NCI-H2171 treated with DMSO at 0.1 percent for 48 hours (cell line): ENCODE measurements at places on chromosomes 3 and 15.
A peak's percentile ranks its signal among the peaks of the same experiment; 100 is the strongest.

DNA sequence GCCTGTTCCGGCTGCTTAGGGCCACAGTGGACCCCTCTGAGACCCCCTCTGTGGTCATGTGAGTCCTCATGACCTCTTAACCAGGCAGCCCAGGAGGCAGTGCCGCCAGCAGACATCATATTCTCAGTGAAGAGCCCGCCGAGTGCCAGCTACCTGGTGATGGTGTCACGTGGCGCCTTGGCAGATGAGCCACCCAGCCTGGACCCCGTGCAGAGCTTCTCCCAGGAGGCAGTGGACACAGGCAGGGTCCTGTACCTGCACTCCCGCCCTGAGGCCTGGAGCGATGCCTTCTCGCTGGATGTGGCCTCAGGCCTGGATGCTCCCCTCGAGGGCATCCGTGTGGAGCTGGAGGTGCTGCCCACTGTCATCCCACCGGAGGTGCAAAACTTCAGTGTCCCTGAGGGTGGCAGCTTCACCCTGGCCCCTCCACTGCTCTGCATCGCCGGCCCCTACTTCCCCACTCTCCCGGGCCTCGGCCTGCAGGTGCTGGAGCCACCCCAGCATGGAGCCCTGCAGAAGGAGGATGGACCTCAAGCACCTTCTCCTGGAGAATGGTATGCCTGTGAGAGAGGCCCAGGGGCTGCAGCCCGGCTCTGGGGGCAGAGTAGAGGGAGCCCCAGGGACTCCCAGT, 176.1 kb downstream of the TBC1D2B start:
- no peak for DNase-seq

GRCh38 chr3:4750306-4750968, 228.8 kb upstream of the BHLHE40 start:
- DNase-seq, result no peak

GRCh38 chr3:53590606-53591005, 96.2 kb downstream of the CACNA1D start:
- DNase-seq, result no peak

DNA sequence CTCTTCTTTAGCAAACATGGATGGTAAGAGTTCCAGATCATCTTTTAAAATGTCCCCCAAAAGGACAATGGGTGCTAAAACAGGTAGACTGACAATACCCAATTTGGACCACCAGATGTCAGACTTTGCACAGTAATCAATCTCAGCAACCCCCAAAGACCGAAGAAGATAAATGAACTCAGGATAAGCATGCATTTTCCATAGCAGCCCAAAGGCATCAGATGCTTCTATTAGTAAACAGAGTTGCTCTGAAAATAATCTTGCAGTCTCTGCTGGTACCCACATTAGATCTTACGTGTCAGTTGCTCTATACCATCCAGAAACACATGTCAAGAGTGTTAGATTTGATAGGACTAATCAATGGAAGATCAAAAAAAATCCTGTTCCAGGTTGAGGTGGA, 20.6 kb downstream of the MYH15 start:
- DNase-seq, result peak; percentile 84

GRCh38 chr3:17243621-17244020, 358.9 kb downstream of the PLCL2 start:
- DNase-seq, result no peak

- no peak for DNase-seq
Observed at GRCh38 chr15:56038707-56039106, 45.3 kb upstream of the NEDD4 start.

DNA sequence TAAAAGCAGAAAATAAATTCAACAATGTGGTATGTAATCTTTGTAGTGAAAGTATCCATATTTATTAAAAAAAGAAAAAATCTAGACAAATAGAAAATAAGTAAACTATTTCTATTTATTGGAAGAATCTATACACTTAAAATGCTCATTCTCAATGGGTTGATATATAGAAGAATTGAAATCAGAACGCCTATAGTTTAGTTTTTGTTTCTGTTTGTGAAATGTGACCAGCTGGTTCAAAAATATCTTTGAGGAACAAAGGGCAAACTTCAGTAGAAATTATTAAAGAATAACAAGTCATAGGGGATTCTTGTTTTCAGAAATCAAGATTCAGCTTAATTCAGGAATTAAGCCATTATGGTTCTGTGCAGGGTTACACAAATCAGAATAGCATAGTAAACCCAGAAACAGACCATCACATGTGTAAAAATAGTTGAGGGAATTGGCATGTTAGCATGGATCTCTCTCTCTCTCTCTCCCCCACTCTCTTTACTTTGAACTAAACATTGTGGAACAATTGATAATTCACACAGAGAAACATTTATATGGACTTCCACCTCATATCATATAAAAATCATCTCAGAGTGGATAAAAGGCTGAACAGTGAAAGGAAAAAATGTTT, 134.0 kb downstream of the CHL1 start:
- no peak for DNase-seq

- no peak for DNase-seq
Observed at GRCh38 chr15:57053470-57053869, 135.0 kb downstream of the TCF12 start.

GRCh38 chr3:152258448-152259393, 10.0 kb upstream of the MBNL1 start:
- DNase-seq, result no peak

- DNase-seq, result no peak
Observed at GRCh38 chr3:119856695-119857094, 74.8 kb downstream of the NR1I2 start.

DNA sequence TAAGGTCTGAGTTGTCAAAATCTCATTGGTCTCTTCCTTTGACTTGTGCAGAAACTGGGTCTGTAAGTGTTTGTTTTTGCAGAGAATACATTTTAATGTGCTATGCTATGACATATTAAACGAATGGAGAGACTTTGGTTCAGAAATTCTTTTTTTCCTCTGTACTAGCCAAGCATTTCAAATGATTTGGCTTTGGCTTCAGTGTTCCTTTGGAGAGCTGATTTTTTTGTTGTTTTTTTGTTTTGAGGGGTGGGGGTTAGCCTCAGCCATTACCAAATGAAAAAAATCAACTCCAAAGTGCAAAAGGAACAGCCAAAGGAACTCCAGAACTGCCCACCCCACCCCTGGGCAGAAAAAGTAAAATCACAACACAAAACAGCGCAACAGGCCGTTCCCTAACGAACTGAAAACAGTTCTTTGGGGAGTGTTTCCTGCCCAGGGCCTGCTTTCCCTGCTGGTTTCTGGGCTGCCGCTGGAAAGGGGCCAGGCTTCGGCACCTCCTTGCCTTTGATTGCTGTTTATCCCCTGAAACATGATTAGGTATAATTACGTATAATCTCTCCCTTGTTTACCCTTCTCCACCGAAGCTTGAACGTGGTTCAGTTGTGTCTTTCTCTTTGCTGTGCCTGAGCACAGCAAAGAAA, 57.6 kb upstream of the NEO1 start:
- peak; percentile 80 for DNase-seq
